ENCODE measurements at places on chromosomes 6 and 20.

- H3K36me3 ChIP-seq, result no peaks in the 10 kb centered on the region
- no peaks in the 10 kb centered on the region for H3K4me1 ChIP-seq
- H3K27ac ChIP-seq, result no peak overlapping the region
- no peak for DNase-seq
- H3K27me3 ChIP-seq, result no peaks in the 10 kb centered on the region
- no peak overlapping the region for H3K4me3 ChIP-seq
These were observed 401.1 kb downstream of the CD83 start for GRCh38 chr6:14518515-14519217.

- H3K27me3 ChIP-seq, result peaks cover 76% of the 10 kb centered on the region
- no peak overlapping the region for H3K27ac ChIP-seq
These were observed 824 bp upstream of the SCRT2 start for GRCh38 chr20:676315-676937.

DNA sequence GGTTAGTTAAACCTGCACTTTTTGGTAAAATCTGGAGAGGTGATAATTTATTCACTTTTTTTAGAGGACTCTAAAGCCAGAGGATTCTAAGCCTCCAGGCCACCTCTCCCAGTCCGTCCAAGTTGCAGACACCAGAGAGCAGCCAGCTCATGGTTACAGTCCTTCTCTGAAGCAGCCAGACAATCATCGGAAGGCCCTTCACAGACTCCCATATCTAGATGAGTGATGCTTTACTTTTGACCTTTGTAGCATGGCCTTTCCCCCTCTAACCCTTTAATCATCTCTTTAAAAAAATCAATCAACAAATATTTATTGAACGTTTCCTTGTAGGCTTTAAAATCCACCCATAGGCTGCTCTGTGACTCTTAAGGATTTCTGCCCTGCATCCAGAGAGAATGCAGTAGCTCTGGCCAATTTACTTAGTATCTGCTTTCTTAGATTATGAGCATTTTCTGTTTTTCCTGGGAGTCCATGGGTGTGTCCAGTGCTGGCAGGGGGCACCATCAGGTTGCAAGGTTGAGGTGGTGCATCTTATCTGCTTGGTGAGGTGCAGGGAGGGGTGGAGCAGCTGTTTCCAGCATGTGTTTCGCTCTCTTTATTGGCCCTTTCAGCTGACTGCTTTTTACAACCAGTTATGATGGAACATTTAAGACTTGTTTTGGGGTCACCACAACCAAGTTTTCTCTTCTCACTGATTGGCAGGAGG lies 58.6 kb downstream of the JARID2 start:
- H3K36me3 ChIP-seq, result peaks cover 3% of the 10 kb centered on the region
- no peaks in the 10 kb centered on the region for H3K27me3 ChIP-seq
- no peak overlapping the region for H3K27ac ChIP-seq
- DNase-seq, result no peak
- H3K4me3 ChIP-seq, result no peak overlapping the region

GRCh38 chr20:2902291-2902690 lies 29.0 kb downstream of the PTPRA start:
- H3K36me3 ChIP-seq, result no peaks in the 10 kb centered on the region
- no peaks in the 10 kb centered on the region for H3K4me1 ChIP-seq
- no peaks in the 10 kb centered on the region for H3K27me3 ChIP-seq
- H3K4me3 ChIP-seq, result no peak overlapping the region

- H3K27me3 ChIP-seq, result no peaks in the 10 kb centered on the region
- H3K36me3 ChIP-seq, result peaks cover 100% of the 10 kb centered on the region
- no peak for DNase-seq
- no peaks in the 10 kb centered on the region for H3K4me1 ChIP-seq
These were observed 39.7 kb downstream of the XRN2 start for GRCh38 chr20:21342656-21343345.

DNA sequence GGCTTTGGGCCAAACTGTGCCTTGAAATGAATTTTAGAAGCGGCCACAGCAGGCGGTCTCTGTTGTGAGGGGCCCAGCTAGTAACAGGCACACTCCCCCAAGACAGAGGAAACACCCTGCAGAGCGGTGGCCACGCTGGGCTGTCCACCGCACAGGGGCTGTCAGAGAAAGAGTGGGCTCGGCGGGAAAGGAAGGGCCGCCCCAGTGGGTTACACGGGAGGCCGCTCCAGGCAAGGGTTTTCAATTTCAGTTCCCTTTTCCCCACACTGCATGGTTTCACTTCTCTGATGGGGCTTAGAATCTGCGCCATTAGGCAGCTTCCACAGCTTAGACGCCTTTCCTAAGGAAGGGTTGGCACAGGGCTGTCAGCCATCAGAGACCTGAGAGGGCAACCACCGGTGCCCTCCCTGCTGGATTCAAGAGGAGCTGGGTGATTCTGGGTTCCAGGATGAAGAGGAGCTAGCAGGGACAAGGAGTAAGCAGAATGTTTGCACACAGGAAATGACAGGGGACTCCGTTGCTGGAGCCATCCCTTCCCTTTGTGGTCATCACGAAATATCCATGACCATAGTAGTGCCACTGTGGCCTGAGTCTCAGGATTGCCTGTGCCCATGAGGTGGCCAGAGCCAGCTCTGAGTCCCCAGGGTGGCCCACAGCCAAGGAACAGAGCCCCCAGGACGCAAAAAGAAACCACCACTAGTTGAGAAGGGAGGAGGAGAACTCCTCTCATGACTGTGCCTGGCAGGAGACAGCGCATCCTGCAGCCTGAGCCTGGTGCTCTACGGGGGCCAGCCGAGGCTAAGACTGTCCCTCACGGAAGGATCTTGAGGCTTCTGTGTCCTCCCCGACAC lies 282.7 kb downstream of the NRN1 start:
- no peaks in the 10 kb centered on the region for H3K27me3 ChIP-seq
- H3K27ac ChIP-seq, result no peak overlapping the region
- no peaks in the 10 kb centered on the region for H3K36me3 ChIP-seq
- H3K4me1 ChIP-seq, result peaks cover 7% of the 10 kb centered on the region
- DNase-seq, result no peak

DNA sequence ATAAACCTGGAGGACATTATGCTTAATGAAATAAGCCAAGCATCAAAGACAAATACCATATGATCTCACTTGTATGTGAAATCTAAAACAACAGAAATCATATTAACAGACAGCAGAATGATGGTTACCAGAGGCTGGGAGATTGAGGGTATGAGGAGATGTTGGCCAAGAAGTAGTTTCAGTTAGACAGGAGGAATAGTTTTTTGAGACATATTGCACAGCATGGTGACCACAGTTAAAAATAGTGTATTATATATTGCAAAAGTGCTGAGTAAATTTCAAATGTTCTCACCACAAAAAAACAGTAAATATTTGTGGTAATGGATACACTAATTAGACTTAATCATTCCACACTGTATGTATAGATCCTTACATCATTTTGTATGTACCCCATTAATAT lies 1.8 kb downstream of the GABRR1 start:
- peaks cover 3% of the 10 kb centered on the region for H3K4me1 ChIP-seq
- no peak overlapping the region for H3K4me3 ChIP-seq
- no peaks in the 10 kb centered on the region for H3K27me3 ChIP-seq
- H3K36me3 ChIP-seq, result no peaks in the 10 kb centered on the region

- H3K4me3 ChIP-seq, result no peak overlapping the region
- DNase-seq, result no peak
- H3K27me3 ChIP-seq, result no peaks in the 10 kb centered on the region
- no peak overlapping the region for H3K27ac ChIP-seq
- H3K4me1 ChIP-seq, result peaks cover 3% of the 10 kb centered on the region
These were observed 718.9 kb downstream of the EYS start for GRCh38 chr6:64988148-64988547.

GRCh38 chr6:166925141-166925996 lies 31.0 kb downstream of the RNASET2 start:
- no peak for DNase-seq
- peaks cover 6% of the 10 kb centered on the region for H3K36me3 ChIP-seq
- no peak overlapping the region for H3K27ac ChIP-seq
- H3K27me3 ChIP-seq, result peaks cover 2% of the 10 kb centered on the region

DNA sequence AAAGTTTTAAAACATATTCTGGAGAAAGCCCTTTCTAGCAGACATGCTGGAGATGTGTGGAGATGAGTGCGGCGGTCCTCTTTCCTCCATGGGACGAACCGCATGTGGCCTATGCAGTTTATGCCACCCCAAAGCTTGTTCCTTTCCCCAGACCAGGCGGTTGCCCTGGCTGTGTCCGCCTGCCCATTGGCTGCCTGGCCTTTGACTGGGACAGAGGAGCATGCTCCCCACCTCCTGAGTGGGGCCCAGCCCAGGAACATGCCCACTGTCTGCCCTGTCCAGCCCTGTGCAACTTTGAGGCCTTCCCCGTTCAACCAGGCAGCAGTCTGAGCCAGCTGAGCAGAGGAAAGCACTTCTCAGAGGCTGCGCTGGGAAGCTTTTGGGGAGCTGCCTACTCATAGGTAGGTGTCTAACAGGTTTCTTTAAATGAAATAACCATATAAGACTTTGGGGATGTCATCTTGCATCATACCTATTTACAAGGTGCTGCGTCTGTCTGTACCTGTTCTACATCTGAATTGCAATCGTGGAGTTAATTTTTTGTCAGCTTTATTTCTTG lies 20.6 kb downstream of the FOXC1 start:
- peaks cover 26% of the 10 kb centered on the region for H3K27me3 ChIP-seq
- no peak overlapping the region for H3K27ac ChIP-seq
- DNase-seq, result no peak
- peaks cover 4% of the 10 kb centered on the region for H3K4me1 ChIP-seq

DNA sequence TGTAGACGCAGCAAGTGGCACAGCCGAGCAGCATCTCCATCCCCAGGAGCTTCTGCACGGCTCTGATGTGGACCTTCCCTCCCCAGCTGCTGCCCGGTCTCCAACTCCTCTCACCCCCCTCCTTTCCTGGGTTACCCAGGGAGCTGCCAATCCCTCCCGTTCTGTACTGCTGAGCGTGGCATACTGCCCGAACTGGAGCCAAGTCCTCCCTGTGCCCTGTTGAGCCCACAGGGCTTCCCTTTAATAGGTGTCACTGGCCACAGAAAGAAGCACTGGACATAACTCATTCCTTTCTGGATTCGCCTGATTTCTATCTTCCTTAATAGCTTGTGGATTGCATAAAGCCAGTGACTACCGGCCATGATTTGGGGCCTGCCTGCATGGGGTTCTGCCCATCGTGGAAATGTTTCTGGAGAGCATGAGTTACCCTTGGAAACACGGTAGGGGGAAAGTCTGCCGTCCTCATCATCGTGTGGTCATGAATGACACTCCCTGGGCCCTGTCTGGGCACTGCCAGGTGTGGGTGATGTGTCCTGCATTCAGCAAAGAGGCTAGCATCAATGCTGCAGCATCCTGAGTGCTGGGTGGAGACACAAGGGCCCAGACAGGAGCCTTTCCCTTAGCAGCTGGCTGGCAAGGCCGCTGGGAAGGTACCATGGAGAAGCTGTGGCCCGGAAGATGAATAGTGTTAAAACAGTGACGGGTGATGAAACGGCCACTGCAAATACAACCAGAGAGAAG lies 189.7 kb downstream of the SYNDIG1 start:
- no peaks in the 10 kb centered on the region for H3K36me3 ChIP-seq
- H3K4me1 ChIP-seq, result no peaks in the 10 kb centered on the region
- no peaks in the 10 kb centered on the region for H3K27me3 ChIP-seq

DNA sequence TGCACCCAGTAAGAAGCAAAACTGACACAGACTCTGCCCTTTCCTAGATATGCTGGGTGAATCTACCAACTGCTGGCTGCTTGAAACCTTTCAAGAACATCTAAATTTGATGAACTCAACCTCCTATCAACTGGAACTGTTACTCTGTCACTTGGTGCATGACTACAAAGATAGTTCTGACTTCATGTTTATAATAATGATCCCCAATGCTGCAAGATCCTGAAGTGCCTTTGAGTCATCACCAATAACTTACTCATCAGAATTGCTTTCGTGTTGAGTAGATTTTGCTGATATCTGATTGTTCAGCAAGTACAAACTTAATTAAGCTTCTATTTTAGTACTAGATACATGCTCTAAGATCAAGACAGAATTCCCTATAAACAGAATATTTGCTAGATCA lies 100.2 kb upstream of the ARMC2 start:
- DNase-seq, result no peak
- peaks cover 4% of the 10 kb centered on the region for H3K4me1 ChIP-seq
- H3K27me3 ChIP-seq, result no peaks in the 10 kb centered on the region
- H3K27ac ChIP-seq, result no peak overlapping the region

DNA sequence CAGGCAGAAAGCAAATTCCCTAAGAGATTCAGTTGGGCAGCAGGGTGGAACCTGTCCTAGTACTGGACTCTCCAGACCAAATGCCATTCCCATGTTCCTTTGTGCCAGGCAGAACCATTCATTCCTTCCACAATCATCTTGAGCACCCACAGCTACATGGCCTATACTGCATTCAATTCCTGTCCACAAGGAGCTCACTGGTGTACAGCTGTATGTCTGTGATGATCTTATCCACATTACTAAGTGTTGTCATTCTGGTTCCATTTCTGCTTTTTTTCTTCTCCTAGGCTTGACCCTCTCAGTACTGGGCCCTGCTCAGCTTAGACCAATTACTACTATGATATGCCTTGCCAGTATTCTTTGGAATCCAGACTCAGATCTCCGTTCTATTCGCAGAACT lies 27.5 kb downstream of the MAN1A1 start:
- H3K27me3 ChIP-seq, result no peaks in the 10 kb centered on the region
- H3K36me3 ChIP-seq, result no peaks in the 10 kb centered on the region
- H3K4me1 ChIP-seq, result peaks cover 3% of the 10 kb centered on the region
- DNase-seq, result no peak

GRCh38 chr6:5729813-5730517 lies 276.8 kb downstream of the NRN1 start:
- peaks cover 8% of the 10 kb centered on the region for H3K4me1 ChIP-seq
- H3K27me3 ChIP-seq, result no peaks in the 10 kb centered on the region
- DNase-seq, result no peak
- no peak overlapping the region for H3K27ac ChIP-seq
- no peak overlapping the region for H3K4me3 ChIP-seq

GRCh38 chr6:46940433-46941226 lies 18.9 kb upstream of the ADGRF5 start:
- H3K27ac ChIP-seq, result no peak overlapping the region
- no peaks in the 10 kb centered on the region for H3K36me3 ChIP-seq
- no peak overlapping the region for H3K4me3 ChIP-seq

DNA sequence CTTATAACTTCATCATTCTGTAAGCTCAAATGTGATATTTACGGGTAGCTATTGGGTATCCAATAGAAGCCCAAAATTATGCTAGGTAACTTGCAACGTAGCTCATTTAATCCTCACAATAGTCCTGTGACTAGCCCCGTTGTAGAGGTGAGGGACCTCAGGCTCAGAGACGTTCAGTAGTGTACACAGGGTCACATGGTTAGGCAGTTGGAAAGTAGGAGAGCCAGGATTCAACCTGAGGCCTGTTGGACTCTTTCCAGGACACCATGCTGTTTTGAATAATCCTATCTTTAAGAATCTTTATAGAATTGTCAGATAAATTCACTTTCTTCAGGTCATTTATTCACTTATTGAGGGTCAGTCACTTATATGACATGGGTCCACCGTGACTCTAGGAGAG lies 9.2 kb upstream of the ELOVL2 start:
- no peak overlapping the region for H3K4me3 ChIP-seq
- H3K36me3 ChIP-seq, result no peaks in the 10 kb centered on the region
- H3K4me1 ChIP-seq, result no peaks in the 10 kb centered on the region
- no peak overlapping the region for H3K27ac ChIP-seq
- H3K27me3 ChIP-seq, result no peaks in the 10 kb centered on the region

GRCh38 chr6:102356170-102356569 lies 962.7 kb downstream of the GRIK2 start:
- DNase-seq, result no peak
- H3K27me3 ChIP-seq, result no peaks in the 10 kb centered on the region
- no peaks in the 10 kb centered on the region for H3K4me1 ChIP-seq
- no peak overlapping the region for H3K4me3 ChIP-seq

All from neuronal stem cell (in vitro differentiated cells).